ENCODE measurements at places on chromosomes 7 and 10.

- no peak for DNase-seq
Observed at GRCh38 chr10:60187691-60188090, 202.0 kb downstream of the ANK3 start.

DNA sequence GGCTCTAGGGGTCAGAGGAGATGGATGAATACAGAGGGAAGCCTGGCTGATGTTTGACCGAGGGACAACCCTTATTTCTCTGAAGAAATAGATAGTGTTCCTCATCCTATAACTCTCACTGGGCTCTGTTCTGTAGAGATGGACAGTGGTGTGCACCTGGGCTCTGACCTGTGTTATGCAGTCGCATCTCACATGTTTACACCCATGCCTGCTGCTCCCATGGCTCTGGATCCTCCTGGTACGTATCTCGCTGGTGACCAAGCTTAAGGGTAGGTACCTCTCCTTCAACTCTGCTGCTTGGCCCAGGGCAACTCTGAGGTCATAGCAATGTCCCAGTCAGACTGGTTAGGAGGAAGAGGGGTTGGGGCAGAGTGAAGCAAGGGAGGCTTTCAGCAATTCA, 42.8 kb downstream of the ADRA2A start:
- no peak for DNase-seq

DNA sequence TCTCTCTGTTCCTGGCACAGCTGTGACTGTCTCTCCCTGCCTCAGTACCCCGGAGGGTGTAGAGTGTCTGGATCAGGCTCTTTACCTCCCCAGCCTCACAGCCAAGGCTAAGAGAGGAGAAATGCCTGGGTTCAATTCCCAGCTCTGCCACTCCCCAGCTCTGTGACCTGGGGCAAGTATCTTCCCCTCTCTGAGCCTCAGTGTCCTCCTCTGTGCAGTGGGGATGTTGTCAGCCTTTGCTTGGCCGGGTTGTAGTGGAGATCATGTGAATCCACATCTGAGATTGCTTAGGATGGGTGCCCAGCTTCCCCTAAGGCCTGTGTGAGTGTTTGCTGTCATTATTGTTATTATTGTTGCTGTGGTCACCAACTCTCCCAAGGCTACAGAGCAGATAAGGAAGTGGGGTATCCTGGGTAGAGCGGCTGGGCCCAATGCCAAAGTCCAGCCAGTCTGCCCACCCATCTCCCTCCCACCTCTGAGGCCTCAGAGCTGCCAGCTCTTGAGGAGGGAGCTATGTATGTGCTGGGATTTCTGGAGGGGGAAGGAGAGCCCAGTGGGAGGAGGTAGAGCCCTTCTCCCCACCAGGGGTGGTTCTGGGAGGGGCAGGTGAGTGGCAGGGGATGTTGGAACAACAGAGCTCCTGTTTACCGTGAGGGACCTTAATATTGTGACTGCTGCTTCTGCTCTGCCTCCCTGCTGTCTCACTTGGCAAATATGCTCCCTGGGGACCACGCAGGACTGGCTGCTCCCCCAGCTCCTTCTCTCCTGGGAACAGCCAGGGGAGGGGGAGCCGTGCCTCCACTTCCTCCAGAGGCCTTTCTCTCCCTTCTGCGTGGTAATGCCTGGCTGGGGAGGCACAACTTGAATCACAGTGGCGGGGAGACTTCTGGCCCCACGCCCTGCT, 170.5 kb downstream of the RPS24 start:
- DNase-seq = no peak

DNA sequence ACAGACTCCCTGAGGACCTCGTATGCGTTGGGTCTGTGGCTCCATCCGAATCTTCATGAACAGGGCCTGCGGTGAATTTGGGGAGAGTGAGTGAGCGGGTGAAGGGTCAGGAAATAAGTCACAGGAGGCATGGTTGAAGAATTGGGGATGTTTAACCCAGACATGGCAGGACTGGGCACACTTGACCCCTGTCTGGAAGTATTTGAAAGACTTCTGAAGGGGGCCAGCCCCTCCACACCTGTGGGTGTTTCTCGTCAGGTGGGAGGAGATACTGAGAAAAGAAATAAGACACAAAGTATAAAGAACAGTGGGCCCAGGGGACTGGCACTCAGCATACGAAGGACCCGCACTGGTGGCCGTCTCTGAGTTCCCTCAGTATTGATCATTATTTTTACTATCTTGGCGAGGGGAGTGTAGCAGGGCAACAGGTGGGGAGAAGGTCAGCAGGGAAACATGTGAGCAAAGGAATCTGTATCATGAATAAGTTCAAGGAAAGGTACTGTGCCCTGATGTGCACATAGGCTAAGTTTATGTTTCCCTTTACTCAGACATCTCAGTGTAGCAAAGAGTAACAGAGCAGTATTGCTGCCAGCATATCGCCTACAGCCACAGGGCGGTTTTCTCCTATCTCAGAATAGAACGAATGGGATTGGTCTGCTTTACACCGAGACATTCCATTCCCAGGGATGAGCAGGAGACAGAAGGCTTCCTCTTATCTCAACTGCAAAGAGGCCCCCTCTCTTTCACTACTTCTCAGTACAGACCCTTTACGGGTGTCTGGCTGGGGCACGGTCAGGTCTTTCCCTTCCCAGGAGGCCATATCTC, 38.2 kb upstream of the PFKFB3 start:
- DNase-seq = no peak

DNA sequence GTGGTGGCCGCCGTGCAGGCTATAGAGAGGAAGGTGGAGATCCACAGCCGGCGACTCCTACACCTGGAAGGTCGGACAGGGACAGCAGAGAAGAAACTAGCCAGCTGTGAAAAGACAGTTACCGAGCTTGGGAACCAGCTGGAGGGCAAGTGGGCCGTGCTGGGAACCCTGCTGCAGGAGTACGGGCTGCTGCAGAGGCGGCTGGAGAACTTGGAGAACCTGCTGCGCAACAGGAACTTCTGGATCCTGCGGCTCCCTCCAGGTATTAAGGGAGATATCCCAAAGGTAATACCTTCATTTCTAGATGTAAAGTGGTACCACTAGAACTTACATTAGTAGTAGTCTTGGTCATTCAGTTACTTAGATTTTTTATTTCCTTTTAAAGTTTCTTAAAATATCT, 6.8 kb downstream of the ZNF398 start:
- DNase-seq = no peak

GRCh38 chr10:11357439-11357838, 254.0 kb downstream of the USP6NL start:
- no peak for DNase-seq

DNA sequence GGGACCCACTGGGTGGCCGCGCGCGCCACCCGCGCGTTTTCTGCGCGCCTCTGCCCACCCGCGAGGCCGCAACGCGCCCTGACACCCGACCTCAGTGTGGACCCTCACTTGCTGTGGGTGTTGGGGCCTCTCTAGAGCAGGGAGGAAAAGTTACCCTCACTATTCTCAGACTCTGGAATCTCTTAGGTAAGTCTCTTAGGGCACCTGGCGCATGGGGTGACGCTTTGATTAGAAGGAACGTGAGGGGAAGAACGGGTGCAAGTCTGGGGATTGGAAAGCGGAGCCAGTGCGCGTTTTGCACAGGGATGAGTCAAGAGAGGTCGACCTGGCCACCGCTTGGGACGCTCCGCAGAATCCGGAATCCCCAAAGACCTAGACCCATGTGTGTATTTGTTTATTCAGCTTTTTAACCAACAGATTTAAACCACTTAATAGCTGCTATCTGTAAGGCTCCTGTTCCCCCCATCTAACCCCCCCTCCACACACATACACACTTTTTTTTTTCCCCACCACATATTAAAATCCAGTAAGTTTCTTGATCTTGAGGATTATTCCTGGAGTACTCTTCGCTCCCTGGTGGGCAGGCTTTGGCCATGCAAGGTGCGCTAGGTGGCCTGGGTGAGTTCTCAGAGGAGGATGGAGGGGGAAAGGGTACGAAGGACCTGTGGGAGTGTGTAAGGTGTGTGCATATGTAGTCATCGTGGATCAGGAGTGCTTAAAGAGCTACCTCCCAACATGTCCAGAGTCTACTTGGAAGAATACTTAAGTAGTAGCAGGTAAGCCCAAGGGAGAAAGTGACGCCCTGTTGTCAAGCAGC, 169.1 kb upstream of the PPP1R3A start:
- DNase-seq = no peak

GRCh38 chr7:706721-707120, 19.8 kb upstream of the DNAAF5 start:
- DNase-seq = no peak

DNA sequence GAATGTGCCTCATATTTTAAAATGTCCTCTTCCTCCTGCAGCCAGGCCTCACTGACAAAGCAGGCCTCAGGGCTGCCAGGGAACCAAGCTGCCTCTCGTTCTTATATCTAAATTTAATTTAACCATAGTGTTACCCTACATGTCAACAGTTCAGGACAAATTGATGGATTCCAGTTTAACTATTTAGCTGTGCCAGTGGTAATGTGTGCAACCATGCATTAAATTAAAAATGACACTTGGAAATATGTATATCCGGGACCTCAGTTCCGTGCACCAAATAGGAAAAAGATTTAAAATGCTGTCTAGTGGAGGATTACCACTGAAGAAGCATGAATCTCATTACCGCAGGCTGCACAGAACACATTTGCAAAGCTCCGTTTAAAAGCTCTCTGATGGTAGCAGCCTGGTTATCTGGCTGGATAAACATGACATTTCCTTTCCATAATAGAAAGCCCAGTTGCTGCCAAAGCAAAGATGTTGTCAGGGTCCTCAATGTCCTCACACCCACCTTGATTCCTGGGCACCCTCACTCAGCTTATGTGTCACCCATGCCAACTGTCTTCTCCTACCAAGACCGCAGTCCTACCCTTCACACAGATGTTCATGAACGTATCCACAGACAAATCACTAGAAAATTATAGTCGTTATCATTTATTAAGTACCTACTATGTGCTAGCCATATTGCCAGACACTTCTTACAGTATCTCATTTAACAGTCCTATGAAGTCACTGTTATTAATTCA, 73.3 kb upstream of the FRMD4A start:
- no peak for DNase-seq

- no peak for DNase-seq
Observed at GRCh38 chr10:78473006-78473405, 439.3 kb downstream of the RPS24 start.

- DNase-seq = no peak
Observed at GRCh38 chr10:103491729-103492364, 1.7 kb upstream of the NEURL1 start.

- no peak for DNase-seq
Observed at GRCh38 chr10:97494151-97494550, 4.1 kb downstream of the MMS19 start.

DNA sequence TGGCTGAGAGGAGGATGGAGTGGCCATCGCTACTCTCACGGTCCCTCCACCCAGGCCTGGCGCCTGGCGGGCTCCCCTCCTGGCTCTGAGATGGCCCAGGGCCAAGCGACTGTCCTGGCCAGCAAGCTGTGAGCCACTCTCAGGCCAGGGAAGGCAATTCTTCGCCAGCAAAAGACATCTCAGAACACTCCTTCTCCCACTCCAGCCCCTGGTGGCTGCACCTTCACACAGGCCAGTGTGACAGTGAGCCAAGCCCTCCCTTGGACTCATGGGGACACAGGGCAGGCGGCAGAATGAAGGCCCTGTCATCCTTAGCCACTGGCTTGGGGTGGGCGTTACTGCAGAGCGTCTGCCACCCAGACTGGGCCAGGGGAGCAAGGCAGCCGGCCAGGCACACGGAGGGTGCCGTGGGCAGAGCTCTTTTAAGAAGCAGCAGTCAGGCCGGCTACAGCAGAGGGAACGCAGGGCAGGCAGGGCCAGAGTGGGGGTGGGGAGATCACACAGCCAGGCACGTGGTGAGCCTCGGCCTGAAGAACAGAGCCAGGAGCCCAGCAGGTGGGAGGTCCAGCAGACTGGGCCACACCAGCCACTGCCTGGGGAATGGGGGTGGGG, 14.4 kb downstream of the STK32C start:
- no peak for DNase-seq

- DNase-seq = no peak
Observed at GRCh38 chr10:88346144-88346977, 236.8 kb downstream of the RNLS start.

DNA sequence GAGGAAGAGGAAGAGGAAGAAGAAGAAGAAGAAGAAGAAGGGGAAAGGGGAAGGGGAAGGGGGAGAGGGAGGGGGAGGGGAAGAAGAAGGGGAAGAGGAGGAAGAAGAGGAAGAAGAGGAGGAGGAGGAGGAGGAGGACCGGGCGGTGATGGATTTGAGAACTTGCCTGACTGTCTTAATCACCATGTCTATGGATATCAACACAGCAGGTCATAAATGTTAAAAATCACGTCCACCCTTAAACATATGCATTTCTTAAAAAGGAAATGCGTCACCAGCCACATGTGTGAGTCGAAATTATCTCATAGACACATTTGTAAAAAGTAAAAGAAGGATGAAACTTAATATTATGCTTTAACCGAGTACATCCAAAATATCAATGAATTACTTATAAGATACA, 42.1 kb upstream of the INSIG1 start:
- DNase-seq = no peak

All from activated CD4-positive, alpha-beta T cell treated with anti-CD3 and anti-CD28 coated beads, Interleukin-2, Interleukin-4, amounts not matched to agents 100 ng/mL and 50 ng/mL, durations not matched to agents 16 hours and 8 hours (primary cell).